ENCODE measurements at places on chromosomes 2 and 18. TPM values are rescaled to one million over a fixed set of nuclear protein-coding genes. Genes with fewer than 3 reads are reported as not detected.

Gene GALM
- 17.7 TPM for total RNA-seq

Gene FARP2
- total RNA-seq, result 42.4 TPM

Gene IL1R2
- total RNA-seq, result 23.3 TPM

Gene BCL2
- total RNA-seq, result 11.0 TPM

DNA sequence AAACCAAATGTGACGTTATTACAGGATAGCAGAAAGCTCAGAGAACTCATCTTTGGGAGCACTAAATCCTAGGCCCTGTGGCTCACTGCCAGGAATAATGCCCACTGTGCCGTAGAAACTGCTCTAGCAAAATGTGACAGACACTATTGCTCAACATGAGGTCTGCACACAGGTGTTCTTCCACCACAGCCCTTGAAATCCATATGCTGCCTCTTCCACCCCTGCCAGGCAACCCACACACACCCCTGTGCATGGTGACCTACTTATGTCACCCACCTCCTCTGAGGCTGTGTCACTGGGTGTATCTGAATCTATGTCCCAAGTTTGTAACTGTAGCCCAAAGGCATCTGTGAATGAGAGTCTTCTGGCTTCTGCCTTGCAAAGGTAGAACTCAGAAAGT is 66.1 kb upstream of the MBOAT2 start:
- H3K36me3 ChIP-seq, result no peaks in the 10 kb centered on the region
- H3K27me3 ChIP-seq, result no peaks in the 10 kb centered on the region
- no peak overlapping the region for H3K4me3 ChIP-seq
- H3K27ac ChIP-seq, result no peak overlapping the region
- H3K4me1 ChIP-seq, result no peaks in the 10 kb centered on the region

GRCh38 chr18:63290166-63290820 is 29.3 kb downstream of the BCL2 start:
- H3K27me3 ChIP-seq, result no peaks in the 10 kb centered on the region
- no peak overlapping the region for H3K4me3 ChIP-seq
- no peak overlapping the region for H3K27ac ChIP-seq
- peaks cover 24% of the 10 kb centered on the region for H3K4me1 ChIP-seq
- H3K36me3 ChIP-seq, result no peaks in the 10 kb centered on the region

GRCh38 chr2:82257796-82258555 is 1953.4 kb upstream of the LRRTM1 start:
- H3K4me1 ChIP-seq, result no peaks in the 10 kb centered on the region
- no peaks in the 10 kb centered on the region for H3K36me3 ChIP-seq
- no peak overlapping the region for H3K4me3 ChIP-seq
- DNase-seq, result no peak

DNA sequence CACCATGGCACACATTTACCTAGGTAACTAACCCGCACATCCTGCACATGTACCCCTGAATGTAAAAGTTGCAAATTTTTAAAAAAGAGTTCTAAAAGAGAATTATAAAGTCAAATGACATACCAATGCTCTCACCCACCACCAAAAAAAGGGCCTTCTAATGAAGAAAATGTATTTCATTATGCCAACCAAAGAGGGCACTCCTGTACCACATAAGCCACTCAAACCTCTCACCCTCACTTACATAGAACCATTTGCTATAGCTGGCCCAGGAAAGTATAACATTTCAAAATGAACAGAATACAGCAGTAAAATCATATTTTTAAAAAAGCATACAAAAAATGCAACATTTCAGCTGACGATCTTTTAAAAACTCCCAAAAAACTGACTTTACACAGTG is 241.5 kb upstream of the PKDCC start:
- H3K4me1 ChIP-seq, result no peaks in the 10 kb centered on the region
- no peaks in the 10 kb centered on the region for H3K36me3 ChIP-seq
- DNase-seq, result no peak

GRCh38 chr2:41657226-41657625 is 390.6 kb upstream of the PKDCC start:
- H3K4me1 ChIP-seq, result no peaks in the 10 kb centered on the region
- no peak overlapping the region for H3K4me3 ChIP-seq
- no peak overlapping the region for H3K27ac ChIP-seq
- no peaks in the 10 kb centered on the region for H3K27me3 ChIP-seq
- no peak for DNase-seq

GRCh38 chr18:63439334-63439733 is 17.1 kb upstream of the VPS4B start:
- H3K36me3 ChIP-seq, result no peaks in the 10 kb centered on the region
- no peaks in the 10 kb centered on the region for H3K27me3 ChIP-seq
- peaks cover 3% of the 10 kb centered on the region for H3K4me1 ChIP-seq
- no peak for DNase-seq

DNA sequence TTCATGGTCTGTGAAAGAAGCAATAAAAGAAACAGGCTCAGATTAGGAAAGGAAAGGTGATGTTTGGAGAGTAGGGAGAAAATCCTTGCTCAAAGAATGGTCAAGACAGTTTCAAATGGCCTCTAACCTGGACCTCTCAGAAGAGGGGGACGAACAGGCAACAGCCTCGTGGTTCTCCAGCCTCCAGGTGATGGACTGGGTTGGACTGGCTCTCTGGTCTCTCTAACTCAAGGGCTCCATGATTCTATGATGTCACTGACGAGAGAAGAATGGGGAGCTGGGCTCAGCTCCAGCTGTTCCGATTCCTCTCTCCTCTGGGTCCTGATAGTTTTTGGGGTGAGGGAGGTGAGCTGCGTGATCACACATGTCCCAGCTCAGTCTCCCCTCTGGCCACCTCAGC is at the start of gene C2orf74:
Gene C2orf74 (plus strand): TSS at position 301 of the 400 bp plus-strand sequence. CDS start 327 bp downstream, outside the sequence.
- no peaks in the 10 kb centered on the region for H3K27me3 ChIP-seq
- H3K4me3 ChIP-seq, result no peak within 1 kb of the TSS
- H3K27ac ChIP-seq, result no peak within 1 kb of the TSS
- no peak for DNase-seq
- no peaks in the 10 kb centered on the region for H3K4me1 ChIP-seq

- DNase-seq, result no peak
- H3K27ac ChIP-seq, result no peak overlapping the region
- H3K27me3 ChIP-seq, result no peaks in the 10 kb centered on the region
- H3K4me1 ChIP-seq, result peaks cover 12% of the 10 kb centered on the region
- H3K4me3 ChIP-seq, result no peak overlapping the region
Measured at GRCh38 chr2:241219856-241220356, 31.4 kb downstream of the ANO7 start.
